ENCODE measurements at places on chromosomes 12 and 14. TPM values are rescaled to one million over a fixed set of nuclear protein-coding genes. Genes with fewer than 3 reads are reported as not detected.

DNA sequence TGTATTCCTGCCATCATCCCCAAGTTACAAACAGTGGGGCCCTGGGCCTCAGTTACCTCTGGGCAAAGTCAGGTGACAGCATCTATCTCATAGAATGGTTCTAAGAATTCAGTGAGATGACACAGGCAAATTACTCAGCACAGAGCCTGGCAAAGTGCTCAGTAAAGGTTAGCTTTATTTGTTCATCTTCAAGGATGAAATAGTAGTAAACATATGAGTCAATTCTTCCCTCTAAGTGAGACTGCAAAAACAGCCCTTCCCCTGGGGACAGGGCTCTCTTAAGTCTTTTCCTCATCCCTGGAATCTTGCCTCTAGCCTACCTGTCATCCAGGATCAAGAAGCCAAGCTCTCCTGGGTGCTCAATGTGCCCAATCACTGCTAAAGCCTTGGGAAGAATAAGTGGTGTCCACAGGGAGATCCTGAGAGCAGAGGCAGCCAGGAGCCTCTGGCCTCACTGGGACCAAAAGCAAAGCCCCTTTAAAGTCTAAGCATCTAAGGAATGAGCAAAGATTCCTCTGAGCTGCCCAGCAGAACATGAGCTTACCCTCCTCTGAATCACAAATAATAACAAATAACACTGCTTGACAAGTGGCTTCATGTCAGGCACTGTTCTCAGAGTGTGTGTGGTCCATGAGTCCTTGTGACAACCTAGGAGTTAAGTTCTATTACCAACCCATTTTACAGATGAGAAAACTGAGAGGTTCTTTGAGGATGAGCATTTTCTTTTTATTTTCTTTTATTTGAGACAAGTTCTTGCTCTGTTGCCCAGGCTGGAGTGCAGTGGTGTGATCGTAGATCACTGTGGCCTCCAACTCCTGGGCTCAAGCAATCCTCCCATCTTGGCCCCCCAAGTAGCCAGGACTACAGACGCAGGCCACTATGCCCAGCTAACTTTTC lies 12.1 kb downstream of the NUAK1 start:
- no peak for DNase-seq

The PPP1R1A gene
- total RNA-seq: 1.3 TPM

DNA sequence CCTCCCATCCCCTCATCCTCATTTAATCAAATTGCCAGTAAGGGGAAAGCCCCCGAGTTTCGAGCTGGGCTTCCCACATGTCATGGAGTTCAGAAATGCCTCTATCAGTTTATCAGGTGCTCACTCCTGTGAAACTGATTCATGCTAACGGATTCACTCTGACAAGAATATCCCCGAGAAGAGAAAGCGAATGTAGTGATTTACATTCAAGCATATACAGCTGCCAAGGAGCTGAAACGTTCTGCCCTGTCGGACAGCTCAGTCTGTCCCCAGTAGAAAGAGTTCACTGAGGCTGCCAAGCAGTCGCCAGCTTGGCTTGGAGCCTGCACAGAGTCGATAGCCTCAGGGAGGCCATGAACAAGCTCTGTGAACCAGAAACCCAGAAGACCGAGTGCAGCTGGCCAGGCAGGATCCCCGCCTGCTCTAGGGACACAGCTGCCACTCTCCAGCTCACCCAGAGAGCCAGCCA lies 88.4 kb downstream of the TMCC3 start:
- DNase-seq: no peak

The AKAP3 gene
- total RNA-seq: 1.8 TPM

GRCh38 chr14:106308839-106309389 lies 782.5 kb downstream of the TMEM121 start:
- DNase-seq: peak; percentile 4
